ENCODE measurements at places on chromosomes 12 and 14.

- DNase-seq = no peak
These were observed 49.8 kb downstream of the RIN3 start for GRCh38 chr14:92563359-92563758.

DNA sequence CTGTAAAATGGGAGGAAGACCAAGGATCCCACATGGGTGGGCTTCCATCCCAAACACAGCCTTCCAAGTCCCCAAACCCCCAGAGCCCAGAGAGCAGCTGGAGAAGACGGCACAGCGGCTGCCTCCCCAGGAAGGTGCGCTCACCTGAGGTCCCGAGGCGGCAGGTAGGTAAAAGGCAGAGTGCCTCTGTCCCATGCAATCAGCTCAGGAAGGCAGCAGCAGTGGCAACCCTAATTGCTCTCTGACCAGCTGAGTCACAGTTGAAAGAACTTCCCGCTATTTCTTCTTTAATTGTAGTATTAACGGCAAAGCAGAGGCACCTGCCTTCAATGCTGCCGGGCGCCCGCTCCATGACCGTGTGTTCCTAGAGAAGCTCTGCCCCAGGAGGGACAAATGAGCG, 91.1 kb upstream of the BCL11B start:
- DNase-seq = no peak

- DNase-seq = peak; percentile 6
These were observed 505.9 kb downstream of the FLRT2 start for GRCh38 chr14:86035882-86036281.

- DNase-seq = no peak
These were observed 331 bp downstream of the NCKAP1L start for GRCh38 chr12:54497883-54498282.

DNA sequence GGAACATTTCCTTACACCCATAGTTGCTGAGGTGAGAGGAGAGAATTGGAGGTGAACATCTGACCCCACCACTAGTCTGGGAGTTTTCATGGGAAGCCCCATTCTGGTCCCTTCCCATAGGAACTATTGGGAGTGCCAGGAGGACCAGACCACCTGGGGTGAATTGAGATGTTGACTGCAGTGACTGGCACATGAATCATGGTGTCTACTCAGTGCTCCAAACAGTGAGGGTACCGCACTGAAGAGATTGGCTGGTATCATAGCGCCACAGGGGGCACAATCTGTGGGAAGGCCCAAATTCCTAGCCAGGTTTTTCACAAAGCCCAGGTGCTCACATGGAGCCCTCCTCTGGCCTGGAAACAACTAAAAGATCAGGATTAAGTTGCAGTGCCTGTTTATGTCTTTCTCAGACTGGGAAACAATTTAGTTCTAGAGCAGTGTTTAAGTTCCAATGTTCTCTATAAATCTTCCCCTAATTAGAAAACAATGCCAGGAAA, 3.7 kb upstream of the RNASE9 start:
- no peak for DNase-seq

GRCh38 chr12:16281157-16281556, 3.7 kb upstream of the SLC15A5 start:
- no peak for DNase-seq

DNA sequence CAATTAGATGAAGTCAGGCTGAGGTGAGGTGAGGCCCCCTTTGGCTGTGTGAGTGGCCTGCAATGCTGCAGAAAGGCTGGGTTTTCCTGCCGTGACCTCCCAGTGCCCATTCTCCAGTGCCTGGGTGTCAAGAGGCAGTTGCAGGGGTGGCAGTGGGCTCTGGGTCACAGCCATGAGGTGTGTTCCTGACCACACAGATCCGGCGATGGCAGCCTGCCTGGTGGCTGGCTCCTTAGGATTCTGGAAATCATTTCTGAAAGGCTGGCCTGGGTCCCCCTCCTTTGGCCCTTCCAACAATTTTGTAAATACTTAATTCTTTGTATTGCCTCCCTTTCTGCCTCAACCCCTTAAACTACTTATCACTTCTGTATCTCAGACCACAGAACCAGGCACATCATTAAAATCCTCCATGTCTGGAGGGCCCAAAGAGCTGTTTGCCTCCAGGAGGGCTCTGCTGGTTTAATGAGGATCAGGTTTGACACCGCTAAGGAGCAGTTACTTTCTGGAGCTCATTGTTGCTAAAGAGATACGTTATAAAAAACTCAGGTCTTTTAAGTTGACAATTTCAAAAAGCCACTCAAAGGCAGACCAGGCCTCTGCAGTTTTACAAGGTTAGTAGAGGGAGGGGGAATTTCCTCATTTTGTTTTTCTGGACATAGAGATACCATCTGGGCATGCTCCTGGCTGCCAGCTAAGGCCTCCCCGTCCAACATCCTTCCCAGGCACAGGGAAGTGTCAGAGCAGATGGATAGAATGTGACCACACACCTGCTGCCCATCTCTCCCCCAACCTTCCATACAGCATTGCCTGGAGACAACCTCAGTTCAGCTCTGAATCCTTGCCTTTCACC, 204.4 kb downstream of the FOXN3 start:
- no peak for DNase-seq

- no peak for DNase-seq
These were observed 180.2 kb downstream of the TSPAN9 start for GRCh38 chr12:3257411-3257810.

- no peak for DNase-seq
These were observed 18.6 kb upstream of the ABCD2 start for GRCh38 chr12:39638178-39638577.

GRCh38 chr12:94636462-94637085, 13.8 kb downstream of the TMCC3 start:
- DNase-seq = peak; percentile 79

GRCh38 chr12:109632342-109632741, 58.7 kb downstream of the MVK start:
- no peak for DNase-seq

- no peak for DNase-seq
These were observed 136.5 kb upstream of the CPSF6 start for GRCh38 chr12:69102856-69103255.

- no peak for DNase-seq
These were observed 1.5 kb downstream of the FKBP4 start for GRCh38 chr12:2796187-2796666.

- no peak for DNase-seq
These were observed 1.7 kb upstream of the KRT76 start for GRCh38 chr12:52778833-52779232.

DNA sequence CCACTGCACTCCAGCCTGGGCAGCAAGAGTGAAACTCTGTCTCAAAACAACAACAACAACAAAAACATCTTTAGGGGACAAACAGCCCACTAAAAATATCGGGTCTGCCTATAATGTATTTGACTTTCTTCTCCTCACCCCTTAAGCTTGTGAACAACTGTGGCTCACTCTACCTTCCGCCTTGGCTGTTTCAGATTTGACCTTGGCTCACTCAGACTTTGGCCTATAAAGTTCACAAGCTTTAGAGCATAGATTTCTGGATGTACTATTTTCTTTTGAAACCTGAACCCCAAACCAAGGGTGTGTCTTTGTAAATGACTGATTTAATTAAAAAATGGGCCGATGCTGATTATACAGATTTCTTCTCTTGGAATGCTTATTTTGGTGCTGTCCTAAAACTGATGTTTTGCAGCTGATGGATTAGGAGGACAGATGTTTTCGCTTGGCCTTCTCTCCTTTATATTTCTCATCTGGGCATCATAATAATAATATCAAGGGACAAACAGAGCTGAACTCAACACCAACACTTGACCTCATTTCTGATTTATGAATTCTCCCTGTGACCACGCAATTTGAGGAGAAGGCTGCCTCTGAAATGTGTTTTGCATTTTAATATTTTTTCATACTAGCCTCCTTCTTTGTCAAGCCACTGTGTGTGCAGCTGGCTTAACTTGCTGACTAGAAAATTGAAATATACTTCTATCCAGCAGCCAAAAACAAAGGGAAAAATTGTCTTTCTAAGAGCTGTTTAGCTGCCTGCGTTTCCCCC, 40.2 kb upstream of the RASSF3 start:
- DNase-seq = no peak

DNA sequence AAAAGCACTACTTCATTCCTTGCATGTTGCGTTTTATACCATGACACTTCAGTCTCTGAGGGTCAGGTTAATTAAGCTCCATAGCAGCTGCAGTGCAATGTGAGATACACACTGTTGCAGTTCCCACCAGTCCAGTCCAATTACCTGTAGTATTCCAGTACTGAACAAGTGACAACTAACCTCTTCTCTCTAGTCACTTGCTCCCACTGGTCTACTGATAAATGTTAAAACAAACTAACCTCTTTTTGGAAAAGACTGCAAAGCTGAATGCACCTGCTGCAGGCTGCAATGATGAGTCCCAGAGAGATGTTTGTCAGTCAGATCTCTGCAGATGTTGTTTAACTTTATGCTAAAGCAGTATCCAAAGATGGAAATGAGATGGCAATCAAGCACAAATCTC, 7.9 kb downstream of the NOVA1 start:
- no peak for DNase-seq

- DNase-seq = no peak
These were observed 55.7 kb upstream of the MUCL1 start for GRCh38 chr12:54798651-54799050.

GRCh38 chr14:23327947-23328744, 6.9 kb downstream of the PABPN1 start:
- DNase-seq = peak; percentile 83

DNA sequence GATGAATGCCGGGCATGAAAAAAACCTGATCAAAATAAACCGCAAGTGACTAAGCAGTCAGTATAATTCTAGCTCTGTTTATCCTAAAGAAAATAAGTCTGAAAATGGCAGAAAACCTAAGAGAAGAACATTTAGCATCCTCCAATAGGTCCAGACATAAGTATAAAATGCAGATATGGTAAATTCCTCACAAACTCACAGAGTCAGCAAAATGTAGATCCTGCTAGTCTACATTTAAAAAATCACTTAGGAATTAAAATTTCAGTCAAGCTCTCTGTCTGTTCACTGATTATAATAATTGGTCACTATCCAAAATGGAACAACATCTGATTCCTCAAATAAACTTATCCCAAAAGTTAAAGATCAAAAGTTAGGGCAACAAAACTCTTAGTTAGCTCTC, 95.1 kb downstream of the DIO2 start:
- DNase-seq = no peak

GRCh38 chr14:24465805-24466204, 23.2 kb upstream of the SDR39U1 start:
- no peak for DNase-seq

DNA sequence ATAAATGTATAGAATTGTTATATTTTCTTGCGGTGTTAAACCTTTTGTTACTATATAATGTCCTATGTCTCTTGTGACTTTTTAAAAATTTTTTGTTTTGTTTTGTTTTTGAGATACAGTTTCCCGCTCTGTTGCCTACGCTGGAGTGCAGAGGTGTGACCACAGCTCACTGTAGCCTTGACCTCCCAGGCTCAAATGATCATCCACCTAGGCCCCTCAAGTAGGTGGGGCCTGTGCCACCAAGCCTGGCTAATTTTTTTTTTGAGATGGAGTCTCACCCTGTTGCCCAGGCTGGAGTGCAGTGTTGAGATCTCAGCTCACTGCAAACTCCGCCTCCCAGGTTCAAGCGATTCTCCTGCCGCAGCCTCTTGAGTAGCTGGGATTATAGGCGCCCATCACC, 26.5 kb upstream of the RCOR1 start:
- no peak for DNase-seq

DNA sequence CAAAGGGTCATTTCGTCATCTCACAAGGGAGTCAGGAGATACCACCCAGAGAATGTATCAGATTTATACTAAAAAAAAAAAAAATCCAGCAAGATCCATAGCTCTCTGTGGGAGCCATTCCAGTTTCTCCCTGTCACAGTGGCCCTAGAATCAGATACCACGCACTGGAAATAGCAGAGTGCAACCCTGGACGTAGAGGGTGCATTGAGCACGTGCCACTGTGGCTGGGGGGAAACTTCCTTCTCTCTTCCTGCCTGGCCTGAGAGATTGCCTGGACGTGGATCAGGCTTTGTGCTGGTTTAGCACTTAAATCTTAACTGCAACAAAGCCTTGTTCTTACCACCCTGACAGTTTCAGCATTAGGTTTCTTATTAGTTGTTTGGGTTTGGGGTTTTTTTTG, 124.3 kb downstream of the FBXL14 start:
- no peak for DNase-seq

DNA sequence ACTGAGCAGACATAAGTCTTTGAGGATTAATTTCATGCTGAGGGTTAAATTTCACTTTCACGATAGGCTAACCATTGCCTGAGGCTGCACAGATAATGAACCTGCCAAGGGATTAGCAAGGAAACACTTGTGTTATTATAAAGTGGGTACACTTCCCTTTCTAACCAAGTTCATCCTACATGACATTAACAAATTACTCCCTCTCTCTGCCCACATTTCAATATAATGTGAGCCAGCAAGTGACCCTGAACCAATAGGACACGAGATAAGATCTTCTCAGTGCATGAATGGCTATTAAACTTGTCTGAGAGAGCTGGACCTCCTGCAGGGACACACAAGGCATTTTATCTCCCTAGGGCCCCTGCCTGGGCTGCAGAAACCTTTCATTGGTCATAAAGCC, 173.5 kb downstream of the PAX9 start:
- no peak for DNase-seq

- DNase-seq = no peak
These were observed 30.3 kb downstream of the ZNF605 start for GRCh38 chr12:132925597-132926414.

DNA sequence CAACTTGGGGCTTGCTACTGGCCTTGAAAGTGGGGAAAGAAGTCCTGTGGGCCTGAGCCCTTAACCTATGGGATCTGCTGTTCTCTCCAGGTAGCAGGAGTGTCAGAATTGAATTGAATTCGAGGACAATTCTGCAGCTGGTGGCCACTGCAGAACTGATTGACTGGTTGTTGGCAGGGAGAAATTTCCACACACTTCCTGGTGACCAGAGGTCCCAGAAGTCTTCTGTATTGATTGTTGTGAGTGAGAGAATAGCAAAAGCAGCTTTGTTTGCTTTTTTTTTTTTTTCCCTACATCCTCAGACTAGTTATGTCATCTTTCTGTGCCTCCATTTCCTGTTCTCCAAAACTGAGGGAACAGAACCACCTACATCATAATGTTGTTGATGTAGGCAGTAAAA, 64.1 kb downstream of the PRICKLE1 start:
- DNase-seq = no peak

GRCh38 chr14:87679866-87680265, 313.1 kb downstream of the GALC start:
- DNase-seq = no peak

DNA sequence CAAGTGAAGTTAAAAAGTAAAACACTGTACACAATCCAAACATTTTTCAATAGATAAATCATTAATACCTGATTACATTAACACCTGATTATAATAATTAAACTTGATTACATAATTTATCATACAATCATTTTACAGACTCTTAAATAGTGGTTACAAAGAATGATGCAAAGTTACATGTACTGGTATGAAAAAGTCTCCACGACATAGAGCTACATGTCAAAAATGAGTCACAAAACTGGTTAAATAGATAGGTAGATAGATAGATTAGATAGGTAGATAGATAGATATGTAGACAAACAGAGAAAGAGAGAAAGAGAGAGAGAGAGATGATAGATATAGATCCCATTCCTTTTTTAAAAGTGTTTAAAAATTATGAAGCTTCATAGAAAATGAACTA, 109.2 kb downstream of the NUAK1 start:
- no peak for DNase-seq
